Retinal pigment epithelial cell (primary cell): ENCODE measurements at places on chromosomes 13 and 19.

DNA sequence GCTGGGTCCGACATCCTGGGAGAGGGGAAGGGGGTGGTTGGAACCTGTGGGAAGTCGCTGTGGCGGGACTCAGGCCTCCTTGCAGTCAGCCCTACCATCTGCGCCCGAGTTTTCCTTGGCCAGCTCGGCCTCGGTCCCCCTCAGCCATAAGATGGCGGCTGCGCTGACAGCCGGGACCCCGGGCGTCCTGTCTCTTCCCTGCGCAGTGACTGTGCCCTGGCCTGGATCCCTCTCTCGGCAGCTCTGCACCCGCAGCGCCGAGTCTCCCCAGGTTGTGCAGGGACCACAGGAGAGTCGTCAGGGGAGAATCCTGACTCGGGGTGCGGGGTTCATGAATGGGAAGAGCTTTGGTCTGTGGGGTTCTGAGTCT, 345 bp downstream of the ZNF257 start:
- DNase-seq: no peak

DNA sequence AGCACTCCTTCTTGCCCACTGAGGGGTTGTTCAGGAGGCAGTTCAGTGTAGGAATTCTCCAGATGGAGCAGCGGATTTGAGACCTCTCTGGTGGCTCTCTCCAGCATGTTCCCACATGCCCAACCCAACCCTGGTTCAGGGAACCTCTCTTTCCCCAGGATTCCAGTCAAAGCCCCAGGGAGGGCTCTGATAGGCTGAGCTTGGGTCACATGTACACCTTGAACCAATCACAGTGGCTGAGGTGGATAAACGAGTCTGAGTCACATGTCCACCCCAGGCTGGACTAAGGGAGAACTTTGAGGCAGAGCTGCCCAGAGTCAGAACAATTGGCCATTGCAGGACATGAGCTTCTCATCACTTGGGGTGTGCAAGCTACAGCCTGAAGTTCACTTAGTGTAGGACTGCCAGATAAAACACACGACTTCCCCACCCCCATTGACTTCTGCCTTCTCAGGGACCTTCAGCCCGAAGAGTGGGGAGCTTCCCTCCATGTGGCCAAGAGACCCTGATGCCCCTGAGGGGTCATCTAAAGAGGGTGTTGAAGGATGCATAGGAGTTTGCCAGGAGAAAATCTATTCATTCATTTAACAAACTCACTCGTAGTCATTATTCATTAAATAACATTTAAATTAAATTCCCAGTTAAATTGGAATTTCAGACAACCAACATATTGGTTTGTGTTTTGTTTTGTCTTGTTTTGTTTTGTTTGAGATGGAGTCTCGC, 4.0 kb upstream of the MAST3 start:
- no peak for DNase-seq

DNA sequence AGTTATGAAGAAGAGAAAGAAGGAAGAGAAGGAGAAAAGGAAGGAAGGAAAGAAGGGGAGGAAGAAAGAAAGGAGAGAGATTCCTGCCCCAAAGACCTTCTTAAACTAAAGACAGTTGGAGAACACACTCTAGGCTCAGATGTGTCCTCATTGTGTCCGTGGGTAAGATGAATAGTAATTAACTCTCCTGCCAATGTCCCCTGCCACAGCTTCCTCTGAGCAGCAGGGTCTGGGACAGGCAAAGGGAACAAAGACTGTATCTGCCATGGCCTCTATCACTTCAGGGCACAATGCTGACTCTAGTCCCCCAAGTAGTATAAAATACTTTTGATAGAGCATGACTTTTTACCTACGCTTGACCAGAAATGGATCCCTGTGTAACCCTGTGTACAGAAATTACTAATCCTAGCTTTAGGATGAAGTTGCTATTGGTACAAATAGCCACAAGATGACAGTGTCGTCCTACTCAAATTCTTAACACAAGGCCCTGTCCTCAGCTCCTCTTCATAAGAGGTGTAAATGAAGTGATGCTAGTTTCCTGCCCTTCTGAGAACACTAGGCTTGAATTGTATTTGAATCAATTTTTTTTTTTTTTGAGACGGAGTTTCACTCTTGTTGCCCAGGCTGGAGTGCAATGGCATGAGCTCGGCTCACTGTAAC, 186.2 kb upstream of the GPR12 start:
- DNase-seq: no peak

DNA sequence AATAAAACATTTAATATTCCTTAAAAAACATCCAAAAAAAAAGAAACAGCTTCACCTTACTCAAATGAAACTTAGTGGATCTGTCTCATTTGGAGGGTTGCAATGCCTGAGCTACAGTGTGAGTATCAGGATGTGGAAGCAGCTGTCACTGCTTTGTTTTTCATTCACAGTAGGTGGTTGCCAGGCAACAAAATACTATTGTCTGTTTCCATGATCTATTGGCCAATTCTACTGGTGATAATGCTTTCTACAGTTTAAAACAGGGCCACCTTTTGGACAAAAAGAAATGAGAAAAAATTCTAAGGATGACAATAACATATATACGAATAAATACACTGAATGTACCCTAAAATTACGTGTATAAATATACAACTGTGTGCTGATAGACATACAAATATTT, 3.0 kb downstream of the ENOX1 start:
- DNase-seq: no peak

DNA sequence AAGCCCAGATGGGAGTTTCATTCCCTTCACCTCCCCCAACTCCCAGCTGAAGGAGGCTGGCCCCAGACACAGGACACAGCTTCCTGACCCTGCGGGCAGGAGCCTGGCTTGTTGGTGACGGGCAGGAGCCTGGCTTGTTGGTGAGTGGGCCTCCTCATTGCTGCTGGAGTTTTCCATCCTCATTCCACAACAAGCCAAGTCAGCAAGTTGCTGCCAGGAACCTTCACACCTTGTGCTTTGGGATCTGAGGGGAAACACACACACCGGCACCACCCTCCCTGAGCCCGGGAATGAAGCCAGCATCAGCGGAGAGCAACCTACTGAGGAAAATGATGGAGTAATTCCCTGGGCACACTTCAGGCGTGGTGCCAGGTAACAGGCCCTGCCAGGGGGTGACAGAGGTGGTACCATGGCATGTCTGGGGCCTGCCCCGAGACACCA, 74.9 kb downstream of the ALOX5AP start:
- no peak for DNase-seq

GRCh38 chr13:73948848-73949529, 185.2 kb downstream of the KLF12 start:
- DNase-seq: no peak

GRCh38 chr13:39682788-39683187, 27.3 kb downstream of the COG6 start:
- DNase-seq: no peak

DNA sequence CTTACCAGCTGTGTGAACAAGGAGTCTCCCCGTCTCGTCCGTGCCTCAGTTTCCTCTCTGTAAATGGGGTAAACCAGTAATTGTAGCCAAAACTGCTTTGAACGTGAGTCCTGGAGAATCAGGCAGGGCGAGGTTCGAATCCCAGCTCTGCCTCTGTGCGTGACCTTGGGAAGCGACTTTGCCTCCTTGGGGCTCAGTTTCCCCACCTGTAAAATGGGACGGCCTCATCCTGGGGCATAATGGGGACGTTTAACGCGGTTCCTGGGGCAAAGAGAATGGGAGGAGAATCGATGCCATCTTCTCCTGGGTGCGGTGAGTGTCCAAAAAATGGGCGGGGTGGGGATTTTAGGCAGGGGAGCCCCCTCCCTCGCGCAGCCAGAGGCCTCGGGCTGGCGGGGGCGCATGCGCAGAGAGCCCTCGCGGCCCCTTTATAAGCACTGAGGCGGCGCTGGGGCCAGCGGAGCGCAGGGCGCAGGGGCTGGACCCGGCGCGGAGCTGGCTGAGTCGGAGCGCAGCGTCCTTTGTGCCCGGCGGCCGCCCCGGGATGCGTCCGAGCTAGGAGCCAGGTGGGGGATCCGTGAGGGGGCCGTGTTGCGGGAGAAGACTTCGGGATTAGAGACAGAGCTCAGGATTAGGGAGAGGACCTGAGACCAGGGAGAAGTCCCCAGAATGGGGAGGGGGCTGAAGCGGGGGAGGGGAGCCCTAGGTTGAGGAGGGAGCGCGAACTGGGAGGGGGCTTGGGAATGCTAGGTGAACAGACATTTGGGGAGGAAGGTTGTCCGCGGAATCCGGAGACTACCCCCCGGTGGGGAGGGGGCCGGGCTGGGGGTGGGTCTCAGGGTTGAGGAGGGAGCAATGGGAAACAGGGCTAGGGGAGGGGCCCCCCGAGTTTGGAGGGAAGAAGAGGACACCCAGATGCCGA, at the start of gene NCAN:
NCAN (plus strand) TSS at position 460 of the 922 bp plus-strand sequence. CDS start 4,996 bp downstream, outside the sequence.
- DNase-seq: no peak

GRCh38 chr19:9945319-9945966, 9.1 kb upstream of the OLFM2 start:
- DNase-seq: peak; percentile 62

DNA sequence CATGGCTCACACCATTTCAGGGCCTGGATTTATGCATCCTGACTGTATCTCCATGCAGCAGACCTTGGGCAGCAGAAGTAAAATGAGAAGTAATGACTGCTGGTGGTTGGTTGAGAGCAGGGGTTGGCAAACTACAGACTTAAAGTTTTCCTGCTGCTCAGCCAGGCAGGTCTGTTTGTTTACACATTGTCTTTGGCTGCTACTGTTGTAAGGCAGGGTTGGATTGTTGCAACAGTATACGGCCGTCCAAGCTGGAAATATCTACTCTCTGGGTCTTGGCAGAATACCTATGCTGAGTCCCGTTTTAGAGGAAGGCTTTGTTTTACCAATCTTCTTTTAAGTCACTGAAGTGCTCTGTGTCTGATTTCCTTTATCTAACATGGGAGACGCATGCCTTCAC, 13.5 kb downstream of the SNRNP70 start:
- DNase-seq: no peak

- DNase-seq: no peak
These were observed 5.3 kb upstream of the SUCLA2 start for GRCh38 chr13:48006396-48006795.

- DNase-seq: no peak
These were observed 17.3 kb upstream of the MYDGF start for GRCh38 chr19:4687396-4687795.

- no peak for DNase-seq
These were observed 68.6 kb downstream of the RASA3 start for GRCh38 chr13:114063545-114064449.

DNA sequence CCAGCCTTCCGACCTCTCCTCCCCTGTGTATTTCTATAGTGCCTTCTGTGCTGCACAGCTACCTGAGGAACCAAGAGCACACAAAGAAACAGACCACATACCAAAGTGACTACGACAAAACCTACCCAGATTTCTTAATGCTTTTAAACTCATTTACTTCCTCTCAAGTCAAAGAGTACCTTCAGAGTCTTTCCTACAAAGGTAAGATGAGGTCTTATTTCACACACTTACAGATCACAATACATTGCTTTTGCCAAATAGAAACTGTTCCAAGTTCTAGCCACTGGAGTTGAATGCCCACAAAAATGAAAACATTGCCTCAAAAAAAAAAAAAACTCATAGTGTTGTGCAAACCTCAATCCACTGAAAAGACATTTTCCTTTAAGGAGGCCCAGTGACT, 36.4 kb downstream of the TEX26 start:
- no peak for DNase-seq

- no peak for DNase-seq
These were observed 191.5 kb downstream of the TEX29 start for GRCh38 chr13:111511805-111512504.

- no peak for DNase-seq
These were observed 78.2 kb downstream of the AKAP11 start for GRCh38 chr13:42350141-42350540.

DNA sequence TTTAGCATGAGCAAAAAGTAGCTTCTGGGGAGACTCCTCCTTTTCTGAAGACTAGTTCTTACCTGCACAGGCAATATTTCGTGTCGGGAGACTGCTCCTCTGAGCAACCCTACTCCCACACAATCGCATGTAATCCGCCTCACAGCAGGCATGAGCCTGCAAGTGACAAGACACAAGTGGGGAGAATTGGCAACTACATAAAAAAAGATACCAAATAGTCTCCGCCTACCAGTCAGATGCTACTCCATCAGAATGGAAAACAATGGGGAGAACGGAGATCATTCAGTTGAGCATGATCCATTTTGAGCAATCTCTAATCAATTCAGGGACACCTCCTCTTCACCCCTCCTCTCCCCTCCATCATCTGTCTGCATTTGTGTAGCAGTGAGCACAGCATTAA, 321.0 kb downstream of the COG6 start:
- DNase-seq: no peak

GRCh38 chr13:43472339-43472738, 314.4 kb downstream of the ENOX1 start:
- DNase-seq: no peak

DNA sequence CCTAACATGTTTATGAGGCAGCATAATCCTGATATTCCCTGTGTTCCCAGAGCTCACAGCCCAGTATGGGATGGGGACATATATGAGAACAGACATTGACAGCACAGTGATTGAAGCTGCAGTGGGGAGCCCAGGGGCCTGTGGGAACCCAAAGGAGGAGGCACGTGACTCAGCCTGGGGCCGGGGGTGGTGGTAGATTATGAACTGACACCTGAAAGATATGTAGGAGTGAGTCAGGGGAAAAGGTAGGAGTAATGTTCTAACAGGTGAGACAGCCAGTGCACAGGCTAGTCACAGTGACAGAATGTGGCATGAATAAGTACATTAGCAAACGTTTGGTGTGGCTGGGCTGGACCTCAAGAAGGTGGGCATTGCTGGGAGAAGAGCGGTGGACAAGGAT, 29.0 kb downstream of the CKM start:
- no peak for DNase-seq

- DNase-seq: no peak
These were observed 1148.2 kb upstream of the PCDH9 start for GRCh38 chr13:68378294-68378693.

DNA sequence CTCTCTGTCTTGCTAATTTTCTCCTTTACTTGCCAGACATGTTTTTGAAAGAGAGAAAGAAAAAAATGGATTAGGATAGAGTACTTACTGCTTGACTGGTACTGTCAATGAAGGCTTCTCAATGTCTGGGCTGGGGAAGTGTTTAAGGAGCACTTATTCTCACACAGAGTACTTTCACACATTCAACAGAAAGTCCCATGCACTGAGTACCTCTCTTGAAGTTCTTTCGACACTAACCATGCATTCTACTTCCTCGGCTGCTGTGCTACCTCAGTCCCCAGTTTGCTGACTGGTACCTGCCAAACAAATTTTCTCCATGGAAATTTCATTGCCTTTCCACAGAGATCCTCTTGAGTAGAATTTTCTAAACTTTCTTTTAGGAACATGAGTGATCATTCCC, 281.9 kb downstream of the RBM26 start:
- no peak for DNase-seq

DNA sequence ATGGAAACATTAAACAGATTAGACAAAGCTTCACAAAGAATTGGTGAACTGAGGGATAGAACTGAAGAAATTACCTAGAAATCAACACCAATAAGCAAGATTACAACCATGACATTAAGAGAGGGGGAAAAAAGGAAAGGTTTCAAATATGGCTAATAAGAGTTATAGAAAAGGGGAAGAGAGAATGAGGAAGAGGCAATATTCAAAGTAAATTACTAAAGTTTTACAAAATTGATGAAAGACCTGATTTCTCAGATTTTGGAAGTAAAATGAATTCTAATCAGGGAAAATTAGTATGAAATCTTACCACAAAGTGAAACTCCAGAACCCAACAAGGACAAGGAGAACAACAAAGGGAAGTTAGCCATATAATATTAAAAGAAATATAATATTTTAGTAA, 187.4 kb downstream of the NBEA start:
- no peak for DNase-seq
